NCI-H510A (cell line): ENCODE measurements at places on chromosomes 11 and 22.

DNA sequence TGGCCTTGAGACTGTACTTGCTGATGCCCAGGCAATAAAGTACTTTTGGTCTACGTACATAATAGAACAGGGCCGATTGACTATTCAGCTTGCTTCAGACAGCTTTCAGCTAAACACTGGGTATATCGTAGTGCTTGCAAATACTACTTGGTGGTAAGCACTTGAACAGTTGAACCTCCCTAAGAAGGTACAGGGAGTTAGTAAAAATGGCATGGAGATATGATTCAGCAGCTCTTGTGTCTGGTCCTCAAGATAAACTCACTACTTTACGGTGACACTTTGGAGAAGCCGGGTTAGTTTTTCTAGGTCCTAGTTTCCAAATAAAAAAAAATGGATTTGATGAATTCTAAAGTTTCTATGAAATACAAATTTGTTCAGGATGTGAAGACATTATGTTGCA lies 7.3 kb downstream of the CCDC117 start:
- no peak for DNase-seq

GRCh38 chr11:12251666-12252560 lies 125.5 kb upstream of the PARVA start:
- DNase-seq = no peak

DNA sequence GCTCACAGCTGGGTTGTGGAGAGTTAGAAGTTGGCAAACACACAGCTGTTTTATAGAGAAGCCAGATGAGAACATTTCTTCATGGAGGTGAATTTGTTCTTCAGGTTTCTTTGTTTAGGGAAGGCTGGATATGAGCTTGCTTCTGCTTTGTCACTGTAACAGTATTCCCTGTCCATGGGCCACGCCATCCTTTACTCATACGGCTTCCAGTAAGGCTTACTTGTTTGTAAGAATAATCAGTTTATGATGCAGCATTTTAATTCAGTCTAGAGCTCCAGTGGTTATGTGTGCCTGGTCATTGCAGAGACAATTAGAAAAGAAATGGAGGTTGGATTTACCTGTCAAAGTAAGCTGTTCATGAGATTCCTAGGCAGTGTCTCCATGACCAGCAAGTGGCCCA lies 131.8 kb downstream of the TRIM44 start:
- DNase-seq = no peak

- no peak for DNase-seq
Measured at GRCh38 chr11:34899633-34900016, 16.6 kb downstream of the APIP start.

GRCh38 chr11:77101043-77101537 lies 1.6 kb upstream of the OMP start:
- no peak for DNase-seq

- no peak for DNase-seq
Measured at GRCh38 chr11:1645357-1645821, 15.8 kb downstream of the KRTAP5-5 start.

DNA sequence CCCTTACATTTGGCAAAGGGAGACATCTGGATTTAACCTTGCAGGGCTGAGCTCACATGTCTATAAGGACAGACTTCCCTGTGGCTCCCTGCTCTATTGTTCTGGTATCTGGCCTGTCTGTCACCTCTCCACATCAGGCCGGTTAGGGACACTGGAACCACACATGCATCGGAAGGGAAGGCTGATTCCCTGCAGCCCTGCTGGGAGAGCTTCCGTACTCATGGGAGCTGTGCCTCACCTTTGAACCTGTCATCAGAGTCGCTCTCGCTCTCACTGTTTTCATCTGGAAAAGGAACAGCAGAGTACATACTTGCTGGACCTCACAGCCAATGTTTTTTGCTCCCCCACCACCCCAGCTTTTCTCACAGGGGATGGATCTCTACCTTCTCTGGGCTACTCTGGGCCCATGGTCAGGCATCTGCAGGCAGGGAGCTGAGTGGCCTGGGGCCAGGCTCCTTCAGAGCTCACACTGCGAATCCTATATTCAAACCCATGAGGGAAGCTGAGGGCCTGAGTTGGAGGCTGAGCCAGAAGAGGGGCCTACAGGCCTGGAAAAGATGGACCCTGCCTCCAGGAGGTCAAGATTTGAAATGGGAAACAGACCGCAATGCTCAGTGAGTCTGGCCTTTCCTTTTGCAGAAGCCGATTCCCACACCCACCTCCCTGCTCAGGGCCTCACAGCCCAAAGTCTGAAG lies 31.3 kb downstream of the RPL27A start:
- DNase-seq = no peak

DNA sequence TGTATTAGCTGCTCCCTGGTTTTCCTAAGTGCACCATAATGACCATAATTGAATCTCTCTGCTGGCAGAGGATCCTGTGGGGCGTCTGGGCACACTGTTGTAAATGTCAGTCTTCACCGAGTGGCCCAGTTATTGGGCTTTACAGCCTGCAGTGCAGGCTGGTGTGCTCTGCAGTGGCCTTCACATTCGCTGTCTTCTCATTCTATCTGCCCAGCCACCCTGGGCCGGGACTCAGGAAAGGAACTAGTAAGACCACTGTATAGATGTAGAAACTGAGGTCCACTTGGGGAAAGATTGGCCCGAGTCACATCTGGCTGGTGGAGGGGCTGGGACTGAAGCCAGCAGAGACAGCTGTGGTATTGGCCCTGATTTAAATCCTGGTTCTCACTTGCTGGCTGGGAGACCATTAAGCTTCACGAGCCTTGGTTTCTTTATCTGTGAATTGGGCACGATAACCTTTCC lies 49.3 kb downstream of the TSPAN18 start:
- no peak for DNase-seq

DNA sequence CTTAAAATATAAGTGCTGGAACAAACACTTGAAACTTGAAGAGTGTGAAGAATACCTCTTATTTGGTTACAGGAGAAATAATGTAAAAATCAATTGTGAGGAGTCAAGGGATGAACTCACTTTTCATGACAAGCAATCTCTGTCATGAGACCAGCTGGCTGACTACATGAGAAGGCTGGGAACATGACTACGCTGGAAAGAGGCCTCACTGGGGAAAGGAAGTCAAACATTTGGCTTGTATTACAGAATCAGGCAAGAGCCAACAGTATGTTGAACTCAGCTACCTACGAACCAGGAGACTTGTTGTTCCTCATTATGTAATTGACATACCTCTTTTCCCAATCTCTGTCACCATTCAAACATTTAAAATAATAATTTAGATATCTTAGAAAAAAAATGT lies 14.4 kb downstream of the DCDC1 start:
- no peak for DNase-seq

DNA sequence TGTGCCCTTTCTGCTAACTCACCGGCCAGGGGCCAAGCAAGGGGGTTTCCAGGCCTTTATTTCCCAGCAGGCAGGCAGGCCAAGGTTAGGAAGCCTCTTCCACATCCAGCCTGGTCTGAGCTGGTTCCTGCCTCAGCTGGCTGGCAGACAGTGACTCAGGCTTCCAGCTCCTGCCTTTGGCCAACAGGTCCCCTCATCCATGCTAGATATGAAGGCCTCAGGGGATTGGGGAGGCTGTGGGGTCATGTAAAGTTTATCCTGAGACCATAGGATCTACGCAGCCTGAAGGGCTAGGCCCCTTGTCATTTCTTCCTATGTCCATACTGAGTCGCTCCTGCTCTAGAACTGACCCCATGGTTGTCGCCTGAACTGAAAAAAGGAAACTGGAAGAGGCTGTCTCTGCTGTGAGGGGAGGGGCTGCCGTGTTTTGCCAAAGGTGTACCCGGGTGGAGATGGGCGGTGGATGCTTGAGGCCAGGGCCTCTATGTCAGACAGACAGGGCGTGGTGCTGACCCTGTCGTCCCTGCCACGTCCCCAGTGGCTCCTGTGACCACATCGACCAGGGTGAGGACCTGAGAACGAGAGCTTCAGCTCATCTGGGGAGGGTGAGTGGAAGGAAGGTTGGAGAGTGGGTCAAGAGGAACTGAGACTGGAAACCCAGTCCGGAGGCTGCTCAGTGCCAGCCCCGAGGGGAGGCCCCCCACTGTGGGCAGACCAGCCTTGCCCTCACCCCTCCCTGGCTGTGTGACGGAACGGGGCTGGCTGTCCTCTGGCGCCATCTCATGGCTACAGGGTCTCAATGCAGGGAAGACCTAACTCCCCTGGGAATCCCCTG lies 17.0 kb downstream of the P2RY6 start:
- peak; percentile 45 for DNase-seq

DNA sequence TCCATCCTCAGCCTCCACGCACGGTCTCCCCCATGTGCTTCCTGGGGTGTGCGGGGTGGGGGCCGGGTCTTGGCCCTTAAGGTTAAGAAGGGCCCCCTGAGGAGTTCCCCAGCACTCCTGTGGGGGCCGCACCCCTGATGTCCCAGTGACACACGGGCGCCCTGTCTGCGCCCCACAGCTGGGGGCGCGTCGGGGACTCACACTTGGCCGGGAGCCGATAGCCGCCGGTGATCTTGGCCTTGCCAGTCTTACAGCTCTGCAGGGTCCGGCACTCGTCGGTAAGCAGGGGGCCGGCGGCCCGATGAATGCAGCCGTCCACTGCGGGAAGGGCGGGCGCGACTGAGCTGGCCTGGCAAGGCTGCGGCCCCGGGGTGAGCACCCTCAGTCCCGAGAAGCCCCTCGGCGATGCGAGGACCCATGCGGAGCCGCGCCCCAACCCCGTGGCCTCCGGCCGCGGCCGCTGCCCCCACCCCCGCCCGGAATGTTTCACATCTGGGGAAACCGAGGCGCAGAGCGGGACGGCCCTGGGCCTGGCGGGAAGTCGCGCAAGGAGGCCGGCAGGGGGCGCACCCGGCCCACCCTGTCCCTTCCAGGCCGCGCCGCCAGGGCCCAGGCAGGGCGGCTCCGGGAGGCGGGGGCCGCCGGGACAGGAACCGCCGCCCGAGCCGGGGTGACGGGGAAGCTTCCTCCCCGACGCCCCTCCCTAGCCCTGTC lies 13.9 kb downstream of the OTUB1 start:
- DNase-seq = no peak

DNA sequence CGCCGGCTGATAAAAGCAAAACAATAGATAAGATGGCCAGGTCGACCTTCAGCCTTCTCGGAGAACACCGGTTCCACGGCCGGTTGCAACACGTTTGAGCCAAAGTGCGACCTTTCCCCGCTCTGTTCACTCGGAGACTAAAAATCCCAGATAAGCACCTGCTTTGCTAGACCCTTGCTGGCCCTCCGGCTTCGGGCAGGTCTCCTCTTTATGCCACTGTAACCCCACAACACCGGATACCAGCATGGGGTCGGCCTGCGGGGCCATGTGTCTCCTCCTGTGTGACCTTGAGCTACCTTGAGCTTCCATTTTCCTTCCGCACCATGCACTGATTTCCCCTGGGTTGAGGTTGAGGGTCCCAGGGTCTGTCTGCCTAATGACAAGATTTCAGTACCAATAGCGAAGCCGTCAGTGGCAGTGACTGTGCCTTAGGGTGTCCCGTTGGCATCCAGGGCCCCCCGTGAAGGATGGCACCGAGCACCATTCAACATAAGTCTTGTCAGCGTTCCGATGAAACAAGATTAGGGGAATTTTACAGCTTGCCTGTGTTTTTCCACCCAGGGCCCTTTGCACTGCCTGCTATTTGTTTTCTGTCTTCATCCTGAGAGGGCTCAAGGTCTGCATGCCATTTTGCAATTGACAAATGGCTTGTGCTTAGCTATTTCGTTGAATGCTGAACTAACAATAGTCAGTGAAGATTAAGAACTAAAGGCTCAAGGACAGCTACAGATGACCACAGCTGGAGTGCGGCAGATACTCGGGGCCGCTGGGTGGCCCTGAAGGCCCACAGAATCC lies 118.6 kb downstream of the KCNQ1 start:
- no peak for DNase-seq

DNA sequence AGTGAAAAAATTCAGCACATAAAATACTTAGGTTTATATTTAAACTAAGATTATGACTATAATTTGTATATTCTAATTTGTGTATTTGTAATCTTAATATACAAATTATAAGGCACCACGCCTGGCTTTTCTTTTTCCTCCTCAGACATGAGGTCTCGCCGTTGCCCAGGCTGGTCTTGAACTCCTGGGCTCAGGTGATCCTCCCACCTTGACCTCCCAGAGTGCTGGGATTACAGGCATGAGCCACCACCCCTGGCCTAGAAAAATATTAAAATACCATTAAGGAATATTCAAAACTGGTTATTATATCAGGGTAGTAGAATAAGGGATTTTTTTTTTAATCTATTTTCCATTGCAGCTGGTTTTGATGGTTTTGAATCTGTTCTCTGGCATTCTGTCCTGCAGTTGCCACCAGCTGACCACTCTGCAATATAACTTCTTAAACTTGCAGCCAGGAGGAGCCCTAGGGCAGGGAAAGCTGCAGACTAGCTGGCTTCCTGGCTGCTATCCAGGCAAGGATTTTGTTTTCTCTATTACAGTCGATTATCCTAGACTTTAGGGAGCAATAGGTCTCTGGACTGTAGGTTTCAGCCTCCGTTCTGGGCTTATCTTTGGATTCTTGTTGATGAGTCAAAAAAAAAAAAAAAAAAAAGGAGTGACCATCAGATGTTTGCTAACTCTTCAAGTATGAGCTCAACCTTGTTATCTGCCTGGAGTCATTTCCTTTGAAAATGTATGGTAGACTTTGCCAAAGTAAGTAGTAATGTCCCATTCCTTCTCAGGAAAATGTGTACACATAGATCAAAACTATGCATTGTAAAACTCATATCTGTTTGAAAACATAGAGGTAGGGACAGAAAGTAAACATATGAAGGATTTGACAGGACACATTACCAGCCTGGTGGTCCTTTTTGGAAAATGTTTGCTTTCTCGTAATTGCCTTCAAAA lies 13.2 kb downstream of the POLA2 start:
- no peak for DNase-seq

DNA sequence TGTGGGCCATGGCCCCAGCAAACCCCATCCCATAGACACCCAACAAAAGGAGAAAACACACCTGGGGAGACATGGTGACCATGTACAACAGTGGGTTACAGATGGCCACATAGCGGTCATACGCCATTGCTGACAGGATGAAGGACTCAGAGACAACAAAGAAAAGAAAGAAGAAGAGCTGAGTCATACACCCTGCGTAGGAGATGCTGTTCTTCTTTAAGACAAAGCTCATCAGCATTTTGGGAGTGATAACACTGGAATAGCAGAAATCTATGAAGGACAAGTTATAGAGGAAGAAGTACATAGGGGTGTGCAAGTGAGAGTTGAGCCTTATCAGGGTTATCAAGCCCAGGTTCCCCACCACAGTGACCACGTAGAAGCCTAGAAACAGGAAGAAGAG lies 4.9 kb downstream of the OR8B8 start:
- no peak for DNase-seq

- peak; percentile 9 for DNase-seq
Measured at GRCh38 chr11:35138943-35139721, at the start of gene CD44. CD44 (plus strand) TSS chr11:35139171; CDS start chr11:35139304, 133 bp downstream.

DNA sequence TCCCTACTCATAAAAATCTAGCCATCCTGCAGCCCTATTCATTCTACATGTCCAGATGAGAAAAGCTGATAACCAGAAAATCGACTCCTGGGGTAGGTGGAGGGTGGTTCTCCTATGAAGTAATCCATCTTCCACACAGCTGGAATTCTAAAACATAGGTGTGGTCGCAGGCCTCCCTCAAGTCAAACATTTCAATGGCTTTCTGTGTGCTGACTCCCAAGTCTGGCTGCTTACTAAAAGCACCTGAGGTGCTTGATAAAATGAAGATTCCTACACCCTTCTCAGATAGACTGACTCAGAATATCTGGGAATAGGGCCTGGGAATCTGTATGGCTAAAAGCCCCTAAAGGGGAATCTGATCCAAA lies 26.1 kb downstream of the IRAG1 start:
- no peak for DNase-seq
